ENCODE measurements at places on chromosomes 7 and 10.

- no peak for DNase-seq
Observed at GRCh38 chr7:135147899-135148721, at the start of gene TMEM140. TMEM140 (plus strand) TSS chr7:135148072; CDS start chr7:135164442, 16,370 bp downstream.

DNA sequence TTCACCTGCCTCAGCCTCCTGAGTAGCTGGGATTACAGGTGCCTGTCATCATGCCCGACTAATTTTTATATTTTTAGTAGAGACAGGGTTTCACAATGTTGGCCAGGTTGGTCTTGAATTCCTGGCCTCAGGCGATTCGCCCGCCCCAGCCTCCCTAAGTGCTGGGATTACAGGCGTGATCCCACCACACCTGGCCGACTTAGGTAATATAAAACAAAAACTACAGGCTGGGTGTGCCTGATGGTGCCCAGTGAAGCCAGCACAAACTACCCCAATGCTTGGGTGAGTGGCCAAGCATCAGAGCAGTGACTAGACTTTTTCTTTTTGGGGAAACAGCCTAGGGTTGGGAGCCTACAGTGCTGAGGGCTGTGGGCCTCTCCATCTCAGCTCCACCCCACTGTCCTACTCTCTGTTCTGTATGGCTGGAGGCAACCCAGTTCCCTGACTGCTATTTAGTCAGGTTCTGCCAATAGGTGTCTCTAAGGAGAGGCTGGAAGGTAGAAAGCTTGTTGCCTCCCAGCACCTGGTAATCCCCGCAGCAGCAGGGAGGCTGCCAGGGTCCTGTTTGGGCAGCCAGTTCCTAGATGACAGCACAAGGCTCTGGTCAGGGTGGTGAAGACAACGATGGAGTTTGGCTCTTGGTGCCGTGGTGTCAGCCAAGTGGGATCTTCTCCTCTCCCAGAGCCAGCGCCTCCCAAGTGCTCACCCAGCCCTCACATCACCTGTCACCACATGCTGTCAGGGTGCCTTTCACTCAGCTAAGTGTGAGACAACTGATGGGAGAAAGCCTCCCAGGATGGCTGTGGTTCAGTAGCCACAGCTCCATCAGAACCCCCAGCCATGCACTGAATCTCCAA lies 10.4 kb upstream of the NACAD start:
- DNase-seq, result no peak

GRCh38 chr10:82564353-82565196 lies 689.6 kb downstream of the NRG3 start:
- DNase-seq, result no peak

DNA sequence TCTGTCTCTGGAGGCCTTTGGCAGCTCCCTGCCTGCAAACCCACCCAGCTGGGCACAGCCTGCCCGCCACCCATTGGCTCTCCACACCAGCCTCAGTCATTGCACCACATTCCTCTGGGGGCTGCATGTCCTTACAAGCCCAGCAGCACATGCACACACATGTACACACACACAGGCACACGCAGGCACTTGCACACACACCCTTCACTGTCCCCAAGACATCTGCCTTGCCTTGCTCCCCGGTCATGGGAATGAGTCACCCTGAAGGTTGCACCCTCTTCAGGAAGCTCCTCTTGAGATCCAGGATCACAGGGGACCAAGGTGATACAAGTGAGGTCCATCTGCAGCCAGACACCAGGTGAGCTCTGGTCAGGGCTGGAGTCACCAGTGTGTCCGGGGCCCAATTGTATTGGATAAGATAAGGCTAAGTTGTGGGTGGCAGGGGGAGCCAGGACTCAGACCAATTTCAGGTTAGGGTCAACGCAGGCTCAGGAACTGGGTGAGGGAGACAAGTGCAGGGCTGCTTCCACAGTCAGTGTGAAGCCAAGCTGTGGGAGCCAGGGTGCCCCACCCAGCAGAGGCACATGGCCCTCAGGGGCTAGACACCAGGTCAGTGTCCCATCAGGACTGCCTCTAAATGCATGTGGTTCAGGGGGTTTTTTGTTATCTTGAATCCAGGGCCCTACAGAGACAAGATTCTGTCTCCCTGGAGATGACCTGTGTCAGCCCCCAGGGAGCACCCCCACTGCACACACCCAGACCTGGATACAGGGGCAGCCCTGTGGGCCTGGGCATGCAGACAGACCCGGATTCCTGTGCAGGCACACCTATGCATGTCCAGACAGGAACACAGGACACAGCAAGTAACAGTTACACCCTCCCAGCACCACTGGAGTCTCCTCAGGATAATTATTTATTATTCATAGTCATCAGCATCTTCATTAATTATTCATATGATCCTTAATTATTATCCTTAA lies 33.8 kb downstream of the KCNH2 start:
- DNase-seq, result no peak

DNA sequence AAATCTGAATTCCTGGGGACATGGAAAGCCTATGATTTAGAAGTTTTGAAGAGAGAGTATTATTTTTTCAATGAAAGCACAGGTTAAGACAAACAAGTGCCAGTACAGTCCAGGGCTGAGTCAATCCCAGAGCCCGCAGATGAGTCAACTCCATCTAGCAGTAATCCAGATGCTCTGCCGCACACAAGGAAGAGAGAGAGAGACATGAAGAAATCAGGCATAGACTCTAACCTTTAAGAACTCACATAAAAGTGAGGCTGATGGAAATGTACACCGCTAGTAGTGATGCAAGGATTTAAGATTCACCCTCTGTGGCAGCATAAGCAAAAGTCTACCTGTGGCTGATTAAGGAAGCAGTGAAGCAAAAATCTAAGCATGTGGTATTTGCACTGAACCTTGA lies 651.5 kb downstream of the TNS3 start:
- DNase-seq, result no peak

DNA sequence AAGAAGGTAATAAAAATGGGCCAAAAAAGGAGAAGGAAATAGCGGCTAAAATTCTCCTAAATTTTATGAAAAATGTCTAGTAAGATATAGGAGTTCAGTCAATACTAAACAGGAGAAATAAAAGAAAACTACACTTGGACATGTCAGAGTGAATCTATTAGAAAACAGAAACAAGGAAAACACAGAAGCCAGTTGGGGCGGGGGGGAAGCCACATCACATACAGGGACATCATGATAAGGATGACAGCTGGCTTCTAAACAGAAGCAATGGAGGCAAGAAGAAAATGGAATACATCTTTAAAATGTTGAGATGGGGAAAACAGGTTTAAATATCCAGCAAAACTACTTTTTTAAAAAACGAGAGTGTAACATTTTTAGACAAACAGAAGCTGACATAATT lies 77.8 kb downstream of the CUBN start:
- DNase-seq, result no peak

GRCh38 chr10:80454513-80455460 lies 677 bp downstream of the TSPAN14 start:
- no peak for DNase-seq

- DNase-seq, result no peak
Observed at GRCh38 chr7:80499350-80499953, 12.4 kb downstream of the GNAT3 start.

DNA sequence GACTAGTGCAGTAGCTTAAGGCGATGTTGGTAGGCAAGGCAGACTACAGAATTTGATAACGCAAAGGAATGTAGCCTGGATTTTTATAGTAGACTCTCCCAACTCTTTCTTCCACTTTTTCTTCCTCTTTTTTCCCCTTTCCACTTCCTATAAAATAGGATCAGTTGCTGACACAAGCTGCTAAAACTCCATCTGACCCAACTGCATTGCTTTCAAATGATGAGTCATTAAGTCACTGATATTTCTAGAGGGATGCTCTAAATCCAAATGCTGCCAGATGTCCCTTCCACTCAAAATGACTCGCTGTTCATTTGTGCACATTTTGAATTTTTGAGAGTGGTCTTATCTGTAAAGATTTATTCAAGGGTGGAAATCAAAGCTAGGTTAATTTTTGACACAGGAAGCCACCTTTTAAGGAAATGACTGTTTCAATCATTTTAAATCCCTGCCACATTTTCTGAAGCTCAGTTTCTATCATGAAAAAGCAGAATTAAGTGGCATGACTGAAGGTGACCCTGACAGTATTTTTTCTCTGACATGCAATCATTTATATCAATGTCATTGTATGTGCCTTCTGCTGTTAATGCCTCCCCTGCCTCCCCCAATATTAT lies 25.8 kb upstream of the SFMBT2 start:
- no peak for DNase-seq

- no peak for DNase-seq
Observed at GRCh38 chr10:102419269-102420180, 940 bp upstream of the PSD start.

- DNase-seq, result no peak
Observed at GRCh38 chr10:21363092-21363730, 162.3 kb downstream of the SKIDA1 start.

DNA sequence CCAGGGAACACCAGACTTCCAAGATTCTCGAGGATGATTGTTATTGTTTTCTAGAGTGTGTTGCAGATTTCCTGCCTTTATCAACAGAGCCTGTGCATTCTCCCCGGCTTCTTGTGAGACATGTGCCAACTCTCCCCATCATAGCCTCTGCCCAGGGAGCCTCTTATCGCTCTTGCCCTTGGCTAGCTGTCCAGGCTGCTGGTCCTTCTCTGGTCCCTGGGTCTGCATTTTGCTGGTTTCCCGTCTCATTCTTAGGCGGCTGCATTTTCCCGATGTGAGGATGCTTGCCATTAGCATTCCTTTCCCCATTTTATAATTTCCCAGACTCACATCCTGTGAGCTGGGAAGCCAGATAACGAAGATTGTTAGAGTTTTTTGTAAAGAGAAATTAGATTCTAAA lies 15.2 kb downstream of the SLC13A4 start:
- DNase-seq, result no peak

DNA sequence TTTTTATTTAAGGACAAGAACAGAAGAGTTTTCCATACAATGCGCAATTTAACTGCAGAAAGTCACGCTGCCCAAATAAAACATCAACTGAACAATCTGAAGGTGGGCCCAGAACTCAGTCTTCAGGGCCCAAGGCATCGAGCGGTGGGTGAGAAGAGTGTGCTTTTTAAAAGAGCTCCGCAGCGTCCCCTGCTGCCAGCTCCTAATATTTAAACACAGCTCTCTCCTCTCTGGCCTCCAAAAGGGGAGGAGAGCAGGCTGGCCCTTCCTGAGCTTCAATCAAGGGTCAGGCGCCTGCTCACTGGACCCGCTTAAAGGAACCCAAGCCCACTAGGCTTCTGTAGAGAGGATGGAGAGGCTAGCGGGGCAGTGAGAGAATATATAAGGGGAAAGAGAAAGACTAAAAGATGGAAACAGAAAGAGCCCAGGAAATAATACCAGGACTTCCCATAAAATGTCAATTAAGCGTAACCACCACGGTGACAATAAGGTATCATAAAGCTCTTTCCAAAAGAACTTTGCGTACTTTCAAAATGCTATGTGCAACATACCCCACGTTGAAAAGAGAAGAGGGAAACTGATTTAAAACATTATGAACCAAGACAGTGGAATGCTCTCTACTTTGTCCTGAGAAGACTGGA lies 2.8 kb downstream of the FAM53B start:
- peak; percentile 66 for DNase-seq

DNA sequence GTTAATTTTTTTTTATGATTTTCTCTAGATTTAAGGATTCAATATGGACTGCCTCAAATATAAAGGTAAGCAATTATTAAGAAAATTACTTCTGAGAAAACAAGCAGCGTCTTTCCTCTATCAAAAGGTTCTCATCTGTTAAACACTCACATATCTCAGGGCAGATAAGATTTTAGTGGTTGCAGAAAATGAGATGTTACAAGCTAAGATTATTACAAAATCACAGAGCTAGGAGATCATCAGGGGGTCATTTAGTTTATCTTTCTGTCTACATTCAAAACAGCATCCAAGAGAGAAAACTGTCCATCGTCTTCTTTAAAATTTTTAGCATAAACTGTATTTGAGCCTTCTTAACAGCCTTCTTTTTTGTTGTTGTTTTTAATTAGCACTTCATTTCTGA lies 29.1 kb upstream of the RHOBTB1 start:
- DNase-seq, result no peak

GRCh38 chr7:4085937-4086691 lies 596.0 kb upstream of the FOXK1 start:
- no peak for DNase-seq

GRCh38 chr7:132469681-132470080 lies 106.6 kb downstream of the PLXNA4 start:
- DNase-seq, result no peak

DNA sequence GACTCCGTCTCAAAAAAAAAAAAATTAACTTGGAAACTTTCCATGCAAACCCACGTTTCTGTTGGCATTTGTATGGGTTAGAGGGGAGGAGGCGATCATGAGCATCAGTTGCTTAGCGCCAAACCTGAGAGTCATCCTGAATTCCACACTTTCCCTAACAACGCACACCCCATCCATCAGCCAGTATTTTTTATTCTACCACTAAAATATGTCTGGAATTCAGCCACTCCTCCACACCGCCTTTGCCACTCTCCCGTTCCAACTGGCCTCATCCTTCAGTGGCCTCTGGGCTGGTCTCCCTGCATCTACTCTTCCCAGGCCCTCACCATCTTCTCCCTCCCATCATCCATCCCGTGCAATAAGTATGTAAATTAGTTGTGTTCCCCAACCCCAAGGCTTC lies 4.7 kb upstream of the LMBR1 start:
- DNase-seq, result no peak

- no peak for DNase-seq
Observed at GRCh38 chr10:85665681-85666080, 700.9 kb downstream of the GRID1 start.

DNA sequence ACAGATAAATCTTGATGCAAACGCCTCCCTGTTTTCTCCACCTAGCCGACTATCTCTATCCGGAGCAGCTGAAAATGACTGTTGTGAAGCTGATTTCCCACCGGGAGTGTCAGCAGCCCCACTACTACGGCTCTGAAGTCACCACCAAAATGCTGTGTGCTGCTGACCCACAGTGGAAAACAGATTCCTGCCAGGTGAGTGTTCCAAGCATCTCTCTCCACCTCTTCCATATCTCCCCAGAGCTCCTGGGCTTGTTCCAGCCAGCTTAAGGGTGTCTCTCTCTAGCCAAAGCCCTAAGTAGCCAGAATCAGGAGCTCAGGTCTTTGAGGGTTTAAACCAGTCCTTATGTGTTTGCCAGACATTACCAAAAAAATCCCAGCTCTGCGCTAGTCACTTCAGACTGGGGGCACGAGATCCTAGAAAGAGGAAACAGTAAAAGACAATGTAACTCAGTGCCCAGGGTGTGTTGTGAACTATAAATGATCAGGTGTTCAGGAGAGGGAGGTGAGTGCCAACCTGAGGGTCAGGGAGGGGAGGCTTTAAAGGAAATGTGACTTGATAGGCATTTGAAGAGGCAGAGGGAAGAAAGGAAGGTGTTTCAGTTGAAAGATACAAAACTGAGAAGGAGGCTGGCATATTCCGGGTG lies 4.4 kb downstream of the PLAU start:
- no peak for DNase-seq

DNA sequence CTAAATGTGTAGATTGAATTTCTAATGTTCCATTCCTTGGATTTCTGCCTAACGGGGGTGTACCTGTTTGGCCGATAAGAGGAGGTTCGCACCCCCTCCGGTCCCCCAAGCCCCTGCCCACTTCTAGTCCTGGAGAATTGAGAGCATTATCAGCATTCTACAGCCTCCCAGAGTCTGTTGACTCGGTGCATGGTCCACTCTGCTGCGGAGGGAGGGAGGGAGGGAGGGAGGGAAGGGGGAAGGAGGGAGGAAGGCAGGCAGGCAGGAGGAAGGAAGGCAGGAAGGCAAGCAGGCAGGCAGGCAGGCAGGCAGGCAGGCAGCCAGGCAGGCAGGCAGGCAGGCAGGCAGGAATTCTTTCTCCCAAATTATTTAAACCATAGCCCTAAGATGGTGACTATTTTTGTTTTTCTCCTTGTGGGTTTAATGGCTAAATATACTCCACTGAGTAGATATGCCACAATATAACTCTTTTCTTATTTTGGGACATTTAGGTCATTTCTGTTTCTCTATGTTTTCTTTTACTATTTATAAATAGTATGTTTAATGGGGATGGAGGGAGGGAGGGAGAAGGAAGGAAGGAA lies 69.5 kb upstream of the CHST15 start:
- DNase-seq, result no peak
